ENCODE measurements at places on chromosomes 3 and 15.

DNA sequence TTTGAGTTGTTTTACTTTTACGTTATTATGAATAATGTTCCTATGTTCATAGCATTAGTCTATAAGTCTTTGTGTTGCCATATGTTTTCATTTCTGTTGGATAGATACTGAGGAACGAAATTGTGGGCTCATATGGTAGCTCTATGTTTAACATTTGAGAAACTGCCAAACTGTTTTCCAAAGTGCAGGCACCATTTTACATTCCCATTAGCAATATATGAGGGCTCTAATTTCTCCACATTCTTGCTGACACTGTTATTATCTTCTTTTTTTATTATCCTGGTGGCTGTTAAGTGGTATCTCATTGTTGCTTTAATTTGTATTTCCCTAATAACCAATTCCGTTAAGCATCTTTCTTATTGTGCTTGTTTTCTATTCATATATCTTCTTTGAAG is 1.8 kb upstream of the PIK3R4 start:
- DNase-seq, result no peak

- DNase-seq, result no peak
These were observed 10.0 kb downstream of the GATA2 start for GRCh38 chr3:128482666-128483656.

GRCh38 chr15:26013981-26014380 is 150.9 kb upstream of the ATP10A start:
- no peak for DNase-seq

DNA sequence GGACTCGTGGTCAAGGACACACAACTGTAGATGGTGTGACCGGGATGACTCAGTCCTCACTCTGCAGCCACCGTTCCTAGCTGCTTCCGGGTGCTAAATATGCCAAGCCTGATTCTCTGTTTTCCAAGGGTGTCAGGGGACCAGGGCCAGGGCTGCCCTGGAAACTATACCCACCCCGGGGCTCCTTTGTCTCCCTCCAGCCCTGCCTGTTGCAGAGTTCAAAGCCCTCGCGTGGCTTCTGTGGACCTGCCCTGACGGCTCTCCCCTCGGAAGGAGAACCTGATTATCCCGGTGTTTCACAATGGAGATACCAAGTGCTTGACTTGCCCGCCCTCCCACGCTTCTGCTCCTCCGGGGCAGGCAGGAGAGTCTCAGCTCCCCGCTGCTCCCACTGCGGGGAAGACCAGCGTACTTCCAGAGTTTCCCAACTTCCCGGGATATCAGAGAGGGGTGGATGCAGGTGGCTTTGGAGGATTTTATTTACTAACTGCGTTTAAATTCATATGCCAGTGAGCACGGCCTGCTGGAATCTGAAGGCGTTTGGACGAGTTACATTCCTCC is 125.0 kb downstream of the ASB7 start:
- no peak for DNase-seq

GRCh38 chr3:123055352-123055751 is 11.5 kb upstream of the PDIA5 start:
- no peak for DNase-seq

DNA sequence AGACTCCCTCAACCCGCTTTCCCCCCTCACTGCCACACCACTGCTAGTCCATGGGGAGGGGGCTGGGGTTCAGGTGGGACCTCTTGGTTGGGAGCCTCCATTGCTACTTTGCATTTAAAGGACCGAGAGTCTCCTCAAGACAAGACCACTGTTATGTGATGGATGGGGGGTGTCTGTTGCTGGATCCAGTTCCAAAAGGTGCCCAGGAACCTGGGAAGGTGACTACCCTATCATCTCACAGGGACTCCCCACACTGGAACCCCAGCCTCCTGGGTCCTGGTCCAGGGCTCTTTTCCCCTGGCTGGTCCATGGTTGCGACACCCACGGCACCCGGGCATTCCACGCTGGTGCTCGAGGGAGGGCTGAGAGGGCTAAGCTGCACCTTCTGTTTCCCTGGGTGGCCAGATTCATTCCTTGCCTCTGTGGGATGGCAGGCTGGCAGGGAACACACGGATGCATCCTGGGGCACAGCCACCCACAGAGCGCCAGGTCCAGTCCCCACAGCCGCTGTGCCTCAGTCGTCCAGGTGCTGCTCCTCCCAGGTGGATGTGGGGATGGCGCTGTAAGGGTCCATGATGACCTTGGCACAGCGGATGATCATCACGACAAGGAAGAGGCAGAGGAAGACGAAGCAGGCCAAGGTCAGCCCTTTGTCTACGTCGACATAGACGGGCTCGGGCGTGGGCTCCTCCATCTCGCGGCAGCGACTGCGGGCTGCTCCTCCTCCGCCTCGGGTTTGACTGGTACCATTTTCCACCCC is 48.6 kb downstream of the FAH start:
- no peak for DNase-seq

DNA sequence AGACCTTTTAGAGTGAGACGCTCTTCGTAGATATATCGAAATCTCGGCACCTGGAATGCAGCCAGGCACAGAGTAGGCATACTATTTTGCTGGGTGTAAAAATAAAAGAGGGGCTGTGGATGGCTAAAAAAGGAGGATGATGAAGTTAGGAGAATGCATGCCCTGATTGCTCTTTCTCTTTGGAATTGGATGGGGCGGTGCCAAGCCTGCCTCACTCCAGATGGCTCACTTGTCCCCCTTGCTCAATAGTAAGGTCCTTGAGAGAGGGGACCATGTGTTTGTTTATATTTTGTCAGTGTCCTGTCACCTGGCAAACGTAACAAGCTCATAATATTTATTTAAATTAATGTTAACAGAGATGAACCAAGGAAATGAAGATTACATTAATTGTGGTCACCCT is 33.0 kb downstream of the SNRK start:
- no peak for DNase-seq

DNA sequence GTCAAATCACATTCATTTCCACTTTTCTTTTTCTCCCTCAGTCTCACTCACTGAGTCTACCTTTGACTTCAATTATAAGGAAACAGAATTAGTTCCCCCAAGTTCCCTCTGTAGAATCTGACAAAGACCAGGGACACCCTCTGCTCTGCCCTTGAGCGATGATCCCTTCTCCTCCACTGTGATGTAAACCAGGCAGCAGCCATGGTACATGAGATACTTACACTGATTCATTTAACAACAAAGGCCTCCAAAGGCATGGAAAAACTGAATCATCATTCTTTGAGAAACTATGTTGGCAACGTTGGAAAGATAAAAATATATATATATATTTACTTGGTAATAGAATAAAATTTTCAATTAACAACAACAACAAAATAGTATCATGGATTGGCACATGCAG is 84.1 kb downstream of the P3H2 start:
- DNase-seq, result no peak

- DNase-seq, result no peak
These were observed 762.7 kb downstream of the ROBO1 start for GRCh38 chr3:79005084-79005483.

DNA sequence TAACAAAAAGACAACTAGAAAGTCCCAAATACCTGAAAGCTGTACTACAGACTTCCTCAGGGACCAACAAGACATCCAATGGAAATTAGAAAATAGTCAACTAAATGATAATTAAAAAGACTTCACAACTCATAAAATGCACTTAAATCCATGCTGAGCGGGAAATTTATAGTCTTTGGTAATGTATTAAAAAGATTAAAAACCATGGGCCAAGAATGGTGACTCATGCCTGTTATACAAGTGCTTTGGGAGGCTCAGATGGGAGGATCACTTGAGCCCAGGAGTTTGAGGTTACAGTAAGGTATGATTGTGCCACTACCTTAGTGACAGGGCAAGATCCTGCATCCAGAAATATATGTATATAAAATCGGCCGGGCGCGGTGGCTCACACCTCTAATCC is 45.0 kb downstream of the CPEB1 start:
- no peak for DNase-seq

DNA sequence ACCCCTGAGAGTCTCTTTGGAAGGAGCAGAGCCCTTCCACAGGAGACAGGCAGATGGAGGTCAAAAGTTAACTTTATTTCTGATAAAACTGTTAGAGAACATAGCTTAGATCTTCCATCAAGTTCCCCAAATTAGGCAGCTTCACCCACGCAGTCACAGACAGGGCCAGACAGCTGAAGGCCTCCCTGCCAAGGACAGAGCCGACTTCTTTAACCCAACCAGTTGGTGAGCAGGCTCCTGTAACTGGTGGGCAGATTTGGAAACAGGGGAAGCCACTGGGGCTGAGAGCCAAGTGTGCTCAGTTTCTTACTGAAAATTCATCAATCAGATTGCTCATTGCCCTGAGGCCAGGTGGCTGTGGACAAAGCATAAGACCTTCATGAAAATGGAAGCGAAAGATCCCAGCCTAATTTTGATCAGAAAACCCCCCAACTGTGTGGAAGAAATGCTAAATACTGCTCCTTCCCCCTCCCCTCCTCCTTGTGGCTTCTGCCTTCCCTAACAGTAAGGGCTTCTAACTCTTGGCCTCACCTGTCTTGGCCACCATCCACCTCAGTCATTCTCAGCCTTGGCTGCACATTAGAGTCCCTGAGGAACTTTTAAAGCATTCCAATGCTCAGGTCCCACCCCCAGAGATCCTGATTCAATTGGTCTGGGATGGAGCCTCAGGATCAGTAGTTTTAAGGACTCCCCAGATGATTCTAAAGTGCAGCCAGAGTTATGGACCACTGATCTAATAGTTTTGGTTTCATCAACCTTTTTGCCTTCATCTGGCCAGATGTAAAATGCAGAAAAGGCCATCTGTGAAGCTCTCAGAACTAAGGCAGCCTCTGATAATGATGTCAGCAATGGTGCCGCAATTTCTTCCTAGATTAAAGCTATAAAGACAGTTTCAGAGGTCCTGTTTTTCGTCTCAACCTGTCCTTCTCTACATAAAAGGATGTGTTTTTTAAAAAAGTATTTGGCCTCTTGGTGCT is 11.5 kb downstream of the CLRN1 start:
- DNase-seq, result no peak

- DNase-seq, result peak; percentile 71
These were observed 42.0 kb upstream of the FEZF2 start for GRCh38 chr3:62415312-62415801.

DNA sequence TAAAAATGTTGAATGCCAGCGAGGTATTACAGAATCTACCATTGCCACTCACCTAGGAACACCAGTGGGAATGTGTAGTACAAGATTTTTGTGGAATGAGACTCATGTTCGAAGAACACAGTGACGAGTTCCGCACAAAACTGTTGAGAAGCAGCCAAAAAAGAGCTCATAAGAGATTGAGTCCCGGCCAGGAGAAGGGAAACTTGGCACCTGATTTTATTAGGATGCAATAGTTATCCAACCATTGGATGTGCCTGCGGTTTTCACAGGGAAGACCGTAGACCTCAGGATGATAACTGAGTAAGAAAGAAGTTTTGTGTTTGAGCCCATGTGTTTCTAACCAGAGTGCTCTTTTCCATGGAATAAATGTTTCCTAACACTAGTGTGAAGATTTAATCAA is 88.9 kb downstream of the PTPRG start:
- no peak for DNase-seq

- DNase-seq, result no peak
These were observed 263.9 kb upstream of the STT3B start for GRCh38 chr3:31268868-31269267.

DNA sequence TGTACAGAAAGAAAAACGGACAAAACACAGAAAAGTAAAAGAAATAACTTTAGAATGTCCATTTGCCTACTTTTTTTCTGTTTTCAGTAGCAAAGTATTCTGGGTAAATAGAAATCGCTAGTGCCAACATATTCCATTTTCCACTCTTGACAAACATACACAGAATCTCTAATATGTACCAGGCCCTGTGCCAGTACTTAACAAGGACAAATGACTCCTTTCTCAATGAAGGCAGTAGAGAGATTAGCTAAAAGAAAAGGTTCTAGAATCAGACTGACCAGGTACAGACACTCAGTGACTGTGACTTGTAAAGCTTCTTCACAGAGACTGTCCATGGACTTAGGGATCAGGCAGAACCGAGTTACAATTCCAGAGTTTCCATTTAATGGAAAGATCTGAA is 165.8 kb upstream of the STAC start:
- DNase-seq, result no peak

GRCh38 chr3:54891540-54891897 is 36.3 kb downstream of the LRTM1 start:
- DNase-seq, result no peak

GRCh38 chr3:70608434-70608833 is 296.0 kb upstream of the MDFIC2 start:
- DNase-seq, result no peak

GRCh38 chr3:186166491-186167288 is 57.8 kb upstream of the ETV5 start:
- no peak for DNase-seq

DNA sequence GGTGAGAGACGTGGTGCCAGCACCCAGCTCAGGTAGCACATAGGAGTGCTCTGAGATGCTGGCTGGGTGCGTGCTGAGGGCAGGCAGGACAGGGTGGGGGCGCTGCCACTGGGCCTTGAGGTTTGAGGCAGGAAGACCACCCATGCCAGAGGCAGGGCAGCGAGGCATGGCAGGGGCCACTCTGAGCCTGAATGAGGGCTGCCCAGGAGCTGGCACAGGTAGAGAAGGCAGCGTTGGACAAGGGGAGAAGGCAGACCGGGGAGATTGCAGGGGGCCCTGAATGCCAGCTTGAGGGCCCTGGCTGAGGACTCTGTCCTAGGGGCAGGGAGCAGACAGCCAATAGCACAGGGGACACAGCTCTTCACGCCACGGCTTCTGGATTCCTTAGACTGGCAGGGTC is 50.2 kb downstream of the ADAMTS7 start:
- DNase-seq, result no peak

- no peak for DNase-seq
These were observed 342.5 kb upstream of the NR2F2 start for GRCh38 chr15:95987886-95988573.

DNA sequence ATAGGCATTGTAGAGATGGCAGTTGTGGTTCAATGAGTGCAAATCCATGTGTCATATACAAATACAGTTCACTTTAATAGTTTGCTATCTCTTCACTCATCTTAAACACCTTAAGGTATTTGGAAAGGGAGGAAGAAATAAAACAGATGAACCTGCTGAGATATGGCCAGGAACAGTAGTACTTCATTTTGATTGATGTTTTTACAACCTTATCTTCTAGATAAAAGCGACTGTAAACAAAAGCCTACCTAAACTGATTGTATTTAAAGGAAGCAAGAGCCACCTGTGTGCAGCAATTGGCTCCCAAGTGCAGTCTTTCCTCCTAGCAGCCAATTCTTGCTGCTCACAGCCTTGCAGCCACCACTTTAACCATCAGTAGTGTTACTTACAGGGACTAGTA is 217.7 kb downstream of the CDIN1 start:
- no peak for DNase-seq

DNA sequence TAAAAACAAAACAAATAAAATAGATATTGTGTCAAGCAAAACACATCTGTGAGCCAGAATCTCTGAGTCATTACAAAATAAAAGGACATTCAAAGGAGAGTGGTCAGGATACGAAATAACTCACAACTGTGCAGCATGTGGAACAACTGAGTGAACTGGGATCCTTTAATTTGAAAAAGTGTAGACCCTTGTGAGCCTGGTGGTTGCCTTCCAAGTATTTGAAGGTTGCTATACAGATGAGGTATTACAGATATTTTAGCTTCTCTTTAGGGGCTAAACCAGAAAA is 26.7 kb downstream of the KCNMB2 start:
- DNase-seq, result no peak
